Esophagus squamous epithelium (tissue), 5 donors: ENCODE measurements at places on chromosomes 12 and 14.

GRCh38 chr12:113082486-113083148 lies 26.1 kb downstream of the DTX1 start:
- DNase-seq, result no peak

DNA sequence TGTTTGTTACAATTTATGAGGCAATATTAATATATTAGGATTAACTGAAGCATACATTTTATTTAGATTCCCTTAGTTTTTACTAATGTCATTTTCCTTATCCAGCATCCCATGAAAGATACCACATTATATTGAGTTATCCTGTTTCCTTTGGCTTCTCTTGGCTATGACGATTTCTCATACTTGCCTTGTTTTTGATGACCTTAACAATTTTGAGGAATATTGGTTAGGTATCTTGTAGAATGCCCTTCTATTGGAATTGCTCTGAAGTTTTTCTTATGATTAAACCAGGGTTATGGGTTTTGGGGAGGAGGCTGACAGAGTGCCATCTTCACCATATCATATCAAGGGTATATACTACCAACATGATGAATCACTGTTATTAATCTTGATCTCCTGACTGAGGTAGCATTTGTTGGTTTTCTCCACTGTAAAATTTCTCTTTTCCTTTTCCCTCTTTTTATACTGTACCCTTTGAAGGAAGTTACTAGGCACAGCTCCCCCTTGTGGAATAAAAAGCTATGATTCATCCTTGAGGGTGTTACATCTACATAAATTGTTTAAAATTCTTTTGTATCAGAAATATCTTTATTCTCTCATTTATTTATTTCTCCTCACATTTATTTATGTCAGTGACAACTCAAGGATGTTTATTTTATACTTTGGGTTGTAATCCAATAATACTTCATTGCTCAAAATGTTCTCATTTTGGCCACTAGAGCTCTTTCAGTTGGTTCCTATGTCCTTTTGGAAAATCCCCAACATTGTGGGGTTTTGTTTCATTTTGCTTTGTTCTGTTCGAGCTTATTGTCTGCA lies 239.0 kb downstream of the SLC16A7 start:
- DNase-seq, result no peak

DNA sequence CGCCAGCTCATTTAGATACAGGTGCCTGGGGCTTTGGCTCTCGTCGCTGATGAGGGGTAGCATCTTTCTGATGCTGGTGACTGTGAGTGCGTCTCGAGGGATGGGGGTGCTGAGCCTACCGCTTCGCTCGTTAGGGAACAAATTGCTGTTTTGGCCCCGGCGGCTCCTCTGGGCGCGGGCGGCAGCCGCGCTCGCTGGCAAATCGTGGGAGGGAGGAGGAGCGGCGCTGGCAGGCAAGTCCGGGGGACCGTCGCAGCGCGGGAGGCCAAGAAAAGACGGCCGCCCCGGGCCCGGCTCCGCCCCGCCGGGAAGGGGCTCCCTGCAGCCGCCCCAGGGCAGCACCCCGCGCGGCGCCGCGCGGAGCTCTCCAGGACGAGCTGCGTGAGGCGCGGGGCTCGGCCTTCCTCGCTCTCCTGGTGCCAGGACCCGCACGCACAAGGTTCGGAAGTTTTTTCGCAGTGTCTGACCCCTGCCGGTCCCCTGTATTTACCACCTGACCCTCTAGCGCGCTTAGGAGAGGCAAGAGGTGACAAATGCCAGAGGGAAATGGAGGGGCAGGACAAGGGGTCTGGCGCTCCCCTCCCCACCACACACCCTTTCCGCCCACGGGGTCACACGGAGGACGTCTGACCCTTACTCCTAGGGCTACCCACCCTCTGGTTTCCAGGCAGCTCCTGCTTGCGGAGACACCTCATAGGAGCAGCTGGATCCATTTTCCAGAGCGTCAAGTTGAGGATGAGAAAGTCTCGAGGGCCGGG lies 899 bp upstream of the KCNH3 start:
- no peak for DNase-seq

DNA sequence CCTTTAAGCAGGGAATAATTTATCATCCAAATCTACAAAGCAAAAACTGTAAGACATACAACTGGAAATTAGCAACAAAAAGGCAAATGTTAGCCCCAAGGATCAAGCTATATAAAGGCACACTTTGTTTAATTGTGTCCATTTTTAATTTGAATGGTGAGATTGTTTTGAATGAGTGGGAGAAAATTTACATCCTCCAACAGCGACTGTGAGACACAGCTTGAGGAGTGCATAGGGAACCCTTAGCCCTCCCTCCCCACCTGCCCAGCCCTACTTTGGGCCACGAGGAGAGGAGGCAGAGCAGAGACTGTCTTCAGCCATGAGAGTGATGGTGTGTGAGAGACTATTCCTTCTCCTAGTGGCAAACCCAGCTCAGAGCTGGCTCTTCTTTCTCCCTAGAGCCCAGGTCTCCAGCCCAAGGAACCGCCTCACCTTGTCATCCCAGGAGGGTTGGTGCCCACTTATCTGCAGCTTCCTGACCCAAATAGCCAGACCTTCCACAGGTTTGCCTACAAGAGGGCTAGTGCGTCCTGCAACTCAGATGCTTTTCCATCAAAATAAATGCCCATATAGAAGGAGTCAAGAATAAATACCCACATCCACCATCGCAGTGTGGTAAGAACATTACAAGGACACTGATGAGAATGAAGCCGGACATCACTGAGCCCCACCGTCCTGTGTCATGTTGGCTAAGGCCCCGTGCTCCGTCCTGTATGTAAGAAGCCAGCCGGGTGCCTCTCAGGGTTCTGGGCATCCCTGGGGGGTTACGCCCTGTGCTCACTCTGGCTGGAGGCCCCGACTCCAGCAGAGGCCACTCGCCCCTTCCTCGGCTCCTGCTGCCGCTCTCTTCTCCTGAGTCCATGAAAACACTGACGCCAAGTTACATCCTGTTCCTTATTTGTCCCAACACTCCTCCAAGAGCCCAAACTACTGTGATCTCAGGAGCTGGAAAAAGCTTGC lies 36.4 kb upstream of the C14orf180 start:
- DNase-seq, result no peak

GRCh38 chr12:26264215-26264838 lies 69.0 kb downstream of the SSPN start:
- DNase-seq, result no peak

DNA sequence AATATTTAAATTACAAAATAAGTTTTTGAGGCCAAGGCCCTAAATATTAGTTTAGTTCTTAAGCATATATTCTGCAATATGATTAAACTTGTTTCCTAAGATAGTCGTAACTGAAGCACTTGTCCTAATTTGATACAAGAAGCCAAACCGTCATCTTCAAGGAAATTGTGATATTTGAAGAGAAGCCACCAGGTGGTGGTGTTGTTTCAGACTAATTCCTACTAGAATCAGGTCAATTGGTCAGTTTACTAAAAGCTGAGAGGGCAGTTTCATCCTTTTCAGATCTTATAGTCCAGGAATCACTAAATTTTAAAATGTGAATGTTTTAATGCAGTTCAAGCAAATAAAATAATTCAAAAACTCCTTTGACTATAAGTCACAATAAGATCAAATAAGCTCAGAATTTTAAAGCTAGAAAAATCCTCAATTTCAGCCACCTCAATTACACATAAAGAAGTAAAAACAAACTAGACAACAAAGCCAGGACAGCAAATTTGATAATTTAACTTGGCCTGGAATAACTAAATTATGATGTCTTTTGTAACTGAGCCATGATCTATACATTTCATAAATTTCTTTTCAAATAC lies 7.1 kb upstream of the ARL1 start:
- no peak for DNase-seq

- no peak for DNase-seq
Observed at GRCh38 chr12:29048787-29049186, 100.3 kb upstream of the FAR2 start.

DNA sequence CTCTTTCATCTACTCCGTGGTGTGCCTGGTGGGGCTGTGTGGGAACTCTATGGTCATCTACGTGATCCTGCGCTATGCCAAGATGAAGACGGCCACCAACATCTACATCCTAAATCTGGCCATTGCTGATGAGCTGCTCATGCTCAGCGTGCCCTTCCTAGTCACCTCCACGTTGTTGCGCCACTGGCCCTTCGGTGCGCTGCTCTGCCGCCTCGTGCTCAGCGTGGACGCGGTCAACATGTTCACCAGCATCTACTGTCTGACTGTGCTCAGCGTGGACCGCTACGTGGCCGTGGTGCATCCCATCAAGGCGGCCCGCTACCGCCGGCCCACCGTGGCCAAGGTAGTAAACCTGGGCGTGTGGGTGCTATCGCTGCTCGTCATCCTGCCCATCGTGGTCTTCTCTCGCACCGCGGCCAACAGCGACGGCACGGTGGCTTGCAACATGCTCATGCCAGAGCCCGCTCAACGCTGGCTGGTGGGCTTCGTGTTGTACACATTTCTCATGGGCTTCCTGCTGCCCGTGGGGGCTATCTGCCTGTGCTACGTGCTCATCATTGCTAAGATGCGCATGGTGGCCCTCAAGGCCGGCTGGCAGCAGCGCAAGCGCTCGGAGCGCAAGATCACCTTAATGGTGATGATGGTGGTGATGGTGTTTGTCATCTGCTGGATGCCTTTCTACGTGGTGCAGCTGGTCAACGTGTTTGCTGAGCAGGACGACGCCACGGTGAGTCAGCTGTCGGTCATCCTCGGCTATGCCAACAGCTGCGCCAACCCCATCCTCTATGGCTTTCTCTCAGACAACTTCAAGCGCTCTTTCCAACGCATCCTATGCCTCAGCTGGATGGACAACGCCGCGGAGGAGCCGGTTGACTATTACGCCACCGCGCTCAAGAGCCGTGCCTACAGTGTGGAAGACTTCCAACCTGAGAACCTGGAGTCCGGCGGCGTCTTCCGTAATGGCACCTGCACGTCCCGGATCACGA lies 2.2 kb downstream of the SSTR1 start:
- DNase-seq, result no peak

GRCh38 chr12:63982604-63983295 lies 138.2 kb downstream of the SRGAP1 start:
- DNase-seq, result no peak

- DNase-seq, result no peak
Observed at GRCh38 chr12:75727577-75727976, 216.2 kb upstream of the KRR1 start.

DNA sequence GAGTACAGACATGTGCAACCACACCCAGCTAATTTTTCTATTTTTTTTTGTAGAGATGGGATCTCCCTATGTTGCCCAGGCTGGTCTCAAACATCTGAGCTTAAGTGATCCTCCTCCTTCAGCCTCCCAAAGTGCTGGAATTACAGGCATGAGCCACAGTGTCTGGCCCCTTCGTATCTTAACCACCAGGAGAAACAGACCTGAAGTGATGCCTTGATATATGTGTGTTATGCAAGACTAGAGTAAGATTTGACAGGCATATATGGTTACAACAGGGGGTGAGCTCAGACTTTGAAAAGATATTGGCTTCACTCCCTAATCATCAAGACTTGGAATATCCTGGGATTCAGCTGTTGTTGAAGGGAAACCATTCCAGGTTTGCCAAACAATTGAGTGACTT lies 10.7 kb upstream of the GALNT6 start:
- no peak for DNase-seq

- DNase-seq, result no peak
Observed at GRCh38 chr12:57047981-57048380, 1.9 kb downstream of the MYO1A start.

DNA sequence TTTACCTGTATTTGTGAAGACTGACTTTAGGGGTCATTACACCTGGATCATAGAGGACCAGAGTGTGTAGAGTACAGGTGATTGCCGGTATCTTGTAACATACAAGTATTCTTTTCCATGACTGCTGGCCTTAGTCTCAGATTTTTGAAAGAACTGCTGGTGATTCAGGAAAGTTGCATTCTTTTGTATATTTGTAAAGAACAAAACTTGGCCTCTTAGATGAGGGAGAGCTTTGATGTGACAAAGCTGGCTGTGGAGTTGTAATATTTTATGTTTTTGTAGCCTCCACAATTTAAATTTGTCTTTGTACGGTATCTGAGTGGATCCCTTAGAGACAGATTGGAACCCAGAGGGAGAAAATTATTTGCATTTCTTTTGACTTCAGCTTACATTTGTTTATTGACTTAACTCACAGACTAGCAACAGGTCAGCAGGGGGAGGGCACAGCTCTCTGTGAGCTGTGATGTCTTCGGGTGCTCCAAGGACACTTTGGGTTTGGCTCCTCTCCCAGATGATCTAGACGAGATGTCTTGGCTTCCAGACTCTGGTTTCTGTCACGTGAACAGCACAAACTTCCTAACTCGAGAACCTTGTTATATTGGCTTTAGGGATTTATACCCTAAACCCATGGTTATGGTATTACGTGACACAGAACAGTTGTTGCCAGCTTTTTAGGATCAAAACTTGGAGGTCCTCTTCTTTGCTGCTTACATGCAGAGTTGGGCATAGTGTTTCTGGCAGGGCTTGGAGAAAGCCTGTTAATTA lies 65.9 kb downstream of the DAAM1 start:
- DNase-seq, result no peak

- no peak for DNase-seq
Observed at GRCh38 chr14:101007765-101008164, 104.2 kb upstream of the RTL1 start.
